ENCODE measurements at places on chromosomes 1 and 21.

DNA sequence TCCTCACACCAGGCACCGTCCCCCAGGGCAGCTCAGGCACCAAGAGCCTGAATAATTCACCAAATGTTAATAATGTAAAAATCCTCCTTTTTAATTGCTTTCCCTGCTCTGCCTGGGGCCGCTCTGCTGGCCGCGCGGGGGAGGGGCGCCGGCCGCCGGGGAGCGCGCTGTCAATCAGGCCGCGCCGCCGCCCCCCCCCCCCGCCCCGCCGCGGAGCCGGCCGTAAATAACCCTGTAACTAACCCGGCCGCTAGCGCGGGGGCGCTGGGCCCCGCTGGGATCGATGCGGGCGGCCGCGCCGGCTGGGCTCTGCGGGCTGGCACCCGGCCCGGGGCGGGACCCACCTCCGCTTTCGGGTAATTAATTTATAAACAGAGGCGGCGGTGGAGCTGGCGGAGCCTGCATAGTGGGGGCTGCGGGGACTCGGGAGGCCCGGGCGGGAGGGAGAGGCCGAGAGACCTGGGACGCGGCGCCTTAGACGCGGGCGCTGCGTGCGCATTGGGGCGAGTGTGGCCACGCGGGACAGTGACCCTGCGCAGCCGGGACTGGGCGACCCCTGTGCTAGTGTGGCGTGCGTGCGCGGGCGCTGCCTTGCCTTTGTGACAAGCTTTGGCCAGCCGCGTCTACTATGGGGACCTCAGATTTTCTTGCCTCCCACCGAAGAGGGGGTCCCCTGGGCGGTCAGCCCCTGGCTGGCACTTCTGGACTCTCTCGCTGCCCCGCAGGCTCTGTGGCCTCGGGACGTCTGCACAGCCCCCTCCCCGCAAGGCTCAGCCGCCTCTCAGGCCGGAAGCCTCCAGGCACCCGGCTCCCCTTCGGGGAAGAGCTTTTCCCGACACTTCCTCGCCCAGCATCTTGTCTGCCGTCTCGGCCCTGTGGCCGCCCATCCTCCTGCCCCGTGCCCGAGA is 16.6 kb downstream of the SAMD11 start:
- no peak for DNase-seq

DNA sequence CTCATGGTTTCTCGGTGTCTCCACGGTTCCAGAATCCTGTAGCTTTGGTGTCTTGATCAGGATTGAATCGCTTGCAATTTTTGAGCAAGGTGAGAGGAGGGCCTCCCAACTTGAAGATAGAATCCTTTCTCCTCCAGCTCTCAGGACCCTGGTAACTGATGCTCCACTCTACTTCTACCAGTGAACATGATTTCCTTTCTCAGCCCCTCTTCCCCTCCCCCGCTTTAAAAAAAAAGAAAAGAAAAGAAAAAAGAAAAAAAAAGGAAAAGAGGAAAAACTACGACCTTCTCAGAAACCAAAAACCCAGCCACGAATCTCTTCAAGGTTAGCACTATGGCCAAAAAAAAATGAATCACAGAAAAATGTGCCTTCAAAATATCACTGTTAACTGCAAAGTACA is 1.2 kb downstream of the ARHGEF11 start:
- DNase-seq, result no peak

DNA sequence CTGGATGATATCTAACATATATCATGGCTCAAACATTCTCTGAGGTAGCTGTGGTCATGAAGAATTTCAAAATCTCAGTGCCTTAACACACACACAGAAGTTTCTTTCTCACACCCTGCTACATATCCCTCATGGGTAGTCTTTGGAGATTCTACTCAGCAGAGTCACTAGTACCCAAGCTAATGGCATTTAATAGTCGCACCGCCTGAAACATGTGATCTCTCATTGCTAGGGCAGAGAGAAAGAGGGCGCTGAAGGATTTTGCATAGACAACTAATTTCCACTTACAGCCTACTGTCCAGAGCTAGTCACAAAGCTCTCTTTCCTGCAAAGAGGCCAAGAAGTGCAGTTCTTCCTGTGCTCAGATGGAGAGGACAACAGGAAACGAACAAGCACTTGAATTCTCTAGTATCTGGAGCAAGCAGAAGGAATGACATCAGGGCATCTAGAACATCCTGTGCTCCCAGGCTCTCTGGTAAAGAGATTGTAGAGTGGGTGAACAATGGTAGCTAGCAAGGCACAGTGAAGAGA is 183.4 kb upstream of the PTBP2 start:
- DNase-seq, result peak; percentile 81

DNA sequence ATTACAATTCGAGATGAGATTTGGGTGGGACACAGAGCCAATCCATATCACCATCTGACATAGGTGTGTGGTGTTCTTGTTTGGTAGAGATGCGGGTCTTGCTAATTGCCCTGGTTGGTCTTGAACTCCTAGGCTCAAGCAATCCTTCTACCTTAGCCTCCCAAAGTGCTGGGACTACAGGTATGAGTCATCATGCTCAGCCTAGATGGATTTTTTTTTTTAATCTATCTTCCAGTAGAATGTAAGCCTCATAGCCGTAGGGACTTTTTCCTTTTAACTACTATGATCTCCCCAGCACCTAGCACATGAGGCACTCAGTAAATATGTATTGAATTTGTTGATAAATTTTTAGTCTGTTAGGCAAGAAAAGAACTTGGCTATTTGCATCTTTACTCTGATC is 94.6 kb upstream of the TENT5C start:
- no peak for DNase-seq

GRCh38 chr1:39854314-39854713 is 29.0 kb downstream of the TRIT1 start:
- no peak for DNase-seq

GRCh38 chr21:33924079-33924765 is 8.6 kb upstream of the ATP5PO start:
- DNase-seq, result peak; percentile 70

DNA sequence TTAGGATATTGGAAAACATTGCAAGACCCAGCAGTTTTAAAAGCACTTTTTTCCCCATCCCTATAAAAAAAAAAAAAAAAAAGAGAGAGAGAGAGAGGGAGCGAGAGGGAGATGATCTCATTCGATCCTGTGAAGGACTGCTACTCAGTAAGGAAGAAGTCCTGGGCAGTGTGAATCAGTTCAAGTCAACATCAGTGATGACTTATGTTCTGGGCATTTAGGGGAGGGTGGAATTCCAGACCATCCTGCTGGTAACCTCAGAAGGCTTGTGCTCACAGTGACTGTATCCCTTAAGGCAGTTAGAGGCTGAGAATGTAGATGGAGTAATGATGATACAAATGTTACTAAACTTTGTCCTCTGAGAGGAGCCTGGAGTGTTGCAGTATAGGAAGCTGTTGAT is 151.4 kb downstream of the TGFB2 start:
- peak; percentile 99 for DNase-seq

DNA sequence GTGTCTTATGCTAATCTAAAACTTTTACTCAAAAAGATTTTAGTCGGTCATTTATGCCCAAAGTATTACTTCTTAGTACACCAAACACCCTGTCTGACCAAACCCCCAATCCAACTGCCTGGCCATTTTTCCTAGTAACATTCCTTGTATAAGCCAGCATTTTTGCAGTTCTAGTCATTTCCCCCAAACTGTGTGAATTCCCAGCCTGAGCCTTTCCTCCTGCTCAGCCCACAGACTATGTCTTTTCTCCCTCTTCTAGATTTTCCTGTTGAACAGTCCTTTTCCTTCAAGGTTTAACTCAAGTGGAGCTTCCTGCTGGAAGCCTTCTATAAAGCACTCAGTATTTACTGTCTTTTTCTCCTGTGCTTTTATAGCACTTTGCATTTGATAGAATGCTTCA is 843.8 kb downstream of the USP25 start:
- peak; percentile 81 for DNase-seq

DNA sequence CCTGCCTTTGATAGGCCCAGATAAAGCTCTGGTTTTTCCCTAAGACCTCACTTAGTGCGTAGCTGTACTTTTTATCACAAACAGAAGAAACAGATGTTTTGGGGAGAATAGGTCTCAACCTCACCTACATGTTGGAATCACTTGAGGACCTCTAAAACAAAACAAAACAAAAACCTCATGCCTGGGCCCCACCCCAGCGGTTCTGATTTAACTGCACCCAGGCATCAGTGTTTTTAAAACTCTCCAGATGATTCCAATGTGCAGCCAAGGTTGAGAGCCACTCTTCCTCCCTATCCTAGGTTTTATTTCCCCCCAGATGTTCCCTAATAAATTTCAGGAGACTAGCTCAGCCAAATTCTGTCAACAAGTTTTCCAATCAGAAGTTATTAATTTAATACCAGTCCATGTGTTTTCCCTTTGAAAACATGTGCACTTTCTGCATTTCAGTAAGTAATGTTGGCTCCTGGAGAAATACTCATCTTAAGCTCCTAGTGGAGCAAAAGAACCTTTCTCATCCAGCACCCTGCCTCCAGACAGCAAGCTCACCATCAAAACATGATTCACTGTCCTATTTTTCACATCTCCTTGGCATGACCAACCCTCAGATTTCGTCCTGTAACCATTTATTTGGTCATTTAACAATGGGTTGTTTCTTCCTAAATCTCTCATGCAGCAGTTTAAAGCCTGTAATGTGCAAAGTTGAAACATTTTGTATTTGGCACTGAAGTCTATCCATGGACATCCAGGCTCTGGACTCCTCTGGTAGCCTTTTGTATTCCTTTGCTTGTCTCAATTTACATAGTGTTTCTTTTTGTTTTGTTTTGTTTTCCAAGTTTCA is 27.5 kb downstream of the LRRC8C start:
- peak; percentile 51 for DNase-seq

GRCh38 chr1:184684285-184685074 is 70.2 kb downstream of the EDEM3 start:
- DNase-seq, result peak; percentile 28

DNA sequence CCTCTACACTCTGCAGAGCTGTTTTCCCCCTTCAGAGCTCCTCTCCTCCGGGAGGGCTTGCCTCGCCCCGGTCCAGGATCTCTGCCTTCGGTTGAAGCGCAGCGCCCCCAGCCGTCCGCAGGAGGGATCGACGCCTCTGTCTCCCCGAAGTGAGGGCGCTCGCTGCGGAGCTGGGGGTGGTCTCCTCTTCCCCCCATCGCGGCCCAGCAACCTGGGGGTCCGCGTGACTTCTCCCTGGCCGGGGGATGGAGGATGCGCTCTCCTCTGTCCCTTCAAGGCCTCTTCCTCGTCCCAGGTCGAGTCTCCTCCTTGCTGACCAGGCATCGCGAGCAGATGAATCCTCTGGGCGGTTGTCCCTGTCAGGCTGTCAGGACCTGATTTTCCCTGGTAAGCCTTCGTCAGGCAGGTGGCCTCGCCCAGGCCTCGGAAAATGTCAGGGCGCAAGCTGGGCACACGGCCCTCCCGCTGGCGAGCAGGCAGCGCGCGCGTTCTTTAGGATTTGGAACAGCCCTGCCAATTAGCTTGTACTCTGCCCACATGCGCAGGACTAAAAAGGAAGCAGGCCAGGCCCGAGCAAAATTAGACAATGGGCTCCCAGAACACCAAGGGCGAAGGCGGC is 90.5 kb downstream of the EDEM3 start:
- DNase-seq, result peak; percentile 57

DNA sequence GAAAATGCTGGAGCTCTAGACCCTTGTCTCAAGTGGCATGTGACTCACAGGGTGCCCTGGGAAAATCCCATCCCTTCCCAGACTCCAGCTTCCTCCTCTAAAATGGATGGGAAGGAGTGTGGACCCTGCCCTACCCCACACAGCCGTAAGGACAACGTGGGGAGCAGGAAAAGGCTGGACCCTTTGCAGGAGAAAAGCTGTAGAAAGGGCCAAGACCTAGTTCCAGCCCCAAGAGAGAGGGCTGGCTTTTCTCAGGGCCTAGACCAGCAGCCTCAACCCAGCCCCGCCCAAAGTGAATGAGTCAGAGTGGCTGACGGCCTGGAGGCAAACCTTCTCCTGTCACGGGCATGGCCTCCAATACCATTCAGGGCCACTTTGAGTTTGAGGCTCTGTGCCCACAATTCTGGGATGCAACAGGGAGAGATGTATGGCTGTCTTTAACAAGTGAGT is 1.1 kb downstream of the LAMB3 start:
- DNase-seq, result peak; percentile 68

GRCh38 chr1:167121375-167122120 is 27.7 kb downstream of the STYXL2 start:
- peak; percentile 9 for DNase-seq

All from AG10803 (cell line).